ENCODE measurements at places on chromosomes 3 and 15.
A peak's percentile ranks its signal among the peaks of the same experiment; 100 is the strongest.

- DNase-seq = no peak
- no peaks in the 10 kb centered on the region for H3K27me3 ChIP-seq
- H3K4me3 ChIP-seq = no peak overlapping the region
- H3K36me3 ChIP-seq = no peaks in the 10 kb centered on the region
Measured at GRCh38 chr3:31571325-31571724, 38.6 kb downstream of the STT3B start.

DNA sequence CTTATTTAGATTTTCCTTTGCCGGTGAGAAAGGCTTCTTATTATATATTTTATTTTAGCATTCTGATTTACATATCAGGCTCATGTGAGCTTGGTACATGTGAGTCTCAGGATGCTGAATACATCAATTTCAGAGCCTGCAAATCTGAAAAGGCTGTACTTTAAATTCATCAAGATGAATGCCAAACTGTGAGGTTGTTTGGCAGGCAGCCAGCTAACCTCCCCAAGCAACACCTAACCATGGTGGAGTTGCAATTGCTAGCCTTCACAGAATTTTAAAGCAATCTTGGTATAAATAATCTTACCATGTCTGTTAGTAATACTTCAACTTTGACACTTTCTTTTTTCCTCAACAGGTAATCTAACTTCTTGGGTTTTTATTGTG is 252.5 kb downstream of the CDIN1 start:
- H3K27me3 ChIP-seq = no peaks in the 10 kb centered on the region
- no peaks in the 10 kb centered on the region for H3K36me3 ChIP-seq
- no peak overlapping the region for H3K27ac ChIP-seq
- no peak overlapping the region for H3K4me3 ChIP-seq
- H3K4me1 ChIP-seq = no peaks in the 10 kb centered on the region

DNA sequence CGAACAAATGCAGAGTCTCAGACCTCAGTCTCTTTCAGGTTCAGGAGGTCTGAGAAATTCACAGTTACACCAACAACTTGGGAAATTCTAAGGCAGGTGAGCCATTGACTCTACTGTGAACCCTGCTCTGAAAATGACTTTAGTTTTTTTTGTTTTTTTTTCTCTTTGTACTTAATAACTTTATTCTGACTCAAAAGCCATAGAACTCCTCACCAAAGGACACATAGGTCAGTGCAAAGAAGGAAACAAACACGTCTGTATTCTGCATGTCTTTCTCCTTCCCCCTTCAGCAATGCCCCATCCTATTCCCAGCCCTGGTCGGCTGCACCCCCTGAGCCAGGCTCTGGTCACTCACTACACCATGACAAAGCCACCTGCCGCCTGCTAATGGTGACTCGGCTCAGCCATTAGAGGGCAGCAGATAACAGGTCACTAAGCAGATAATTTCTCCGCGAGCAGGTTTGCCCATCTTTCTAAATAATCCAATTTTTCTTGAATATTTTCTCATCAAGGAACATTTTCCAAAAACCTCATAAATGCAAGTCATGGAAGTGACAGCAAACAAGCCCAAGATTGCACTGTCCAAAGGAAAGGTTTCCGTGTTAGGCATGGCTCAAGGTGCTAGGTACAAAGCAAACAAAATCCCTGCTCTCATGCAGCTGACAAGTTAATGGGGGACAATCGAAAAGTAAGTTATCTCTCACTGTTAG is 37.7 kb downstream of the TM4SF4 start:
- H3K36me3 ChIP-seq = no peaks in the 10 kb centered on the region
- peak; percentile 80 for DNase-seq
- H3K27me3 ChIP-seq = no peaks in the 10 kb centered on the region
- H3K4me1 ChIP-seq = peaks cover 8% of the 10 kb centered on the region
- H3K4me3 ChIP-seq = no peak overlapping the region
- H3K27ac ChIP-seq = no peak overlapping the region

- no peaks in the 10 kb centered on the region for H3K4me1 ChIP-seq
- H3K36me3 ChIP-seq = no peaks in the 10 kb centered on the region
- H3K27ac ChIP-seq = no peak overlapping the region
- H3K4me3 ChIP-seq = no peak overlapping the region
Measured at GRCh38 chr15:40347559-40348473, 3.0 kb upstream of the PHGR1 start.

DNA sequence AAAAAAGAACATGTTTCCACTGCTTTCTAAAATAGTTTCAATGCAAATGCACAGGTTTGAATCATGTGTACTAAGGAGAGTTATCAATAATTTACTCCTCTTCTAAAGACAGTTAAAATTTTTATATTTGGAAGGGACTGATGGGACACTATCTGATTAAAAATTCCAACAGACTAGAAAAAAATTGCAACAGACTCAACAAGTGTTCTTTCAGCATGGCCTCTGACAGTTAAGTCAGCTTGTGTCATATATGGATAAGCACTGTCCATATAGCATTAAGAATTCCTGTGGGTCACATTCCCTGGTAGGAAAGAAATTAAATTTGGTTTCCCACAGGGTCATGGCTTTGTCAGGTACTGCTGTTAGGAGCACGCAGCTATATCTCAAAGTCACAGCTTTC is 96.8 kb downstream of the OSBPL10 start:
- no peaks in the 10 kb centered on the region for H3K36me3 ChIP-seq
- H3K4me1 ChIP-seq = no peaks in the 10 kb centered on the region
- H3K27me3 ChIP-seq = no peaks in the 10 kb centered on the region
- H3K4me3 ChIP-seq = no peak overlapping the region
- no peak for DNase-seq
- H3K27ac ChIP-seq = no peak overlapping the region

DNA sequence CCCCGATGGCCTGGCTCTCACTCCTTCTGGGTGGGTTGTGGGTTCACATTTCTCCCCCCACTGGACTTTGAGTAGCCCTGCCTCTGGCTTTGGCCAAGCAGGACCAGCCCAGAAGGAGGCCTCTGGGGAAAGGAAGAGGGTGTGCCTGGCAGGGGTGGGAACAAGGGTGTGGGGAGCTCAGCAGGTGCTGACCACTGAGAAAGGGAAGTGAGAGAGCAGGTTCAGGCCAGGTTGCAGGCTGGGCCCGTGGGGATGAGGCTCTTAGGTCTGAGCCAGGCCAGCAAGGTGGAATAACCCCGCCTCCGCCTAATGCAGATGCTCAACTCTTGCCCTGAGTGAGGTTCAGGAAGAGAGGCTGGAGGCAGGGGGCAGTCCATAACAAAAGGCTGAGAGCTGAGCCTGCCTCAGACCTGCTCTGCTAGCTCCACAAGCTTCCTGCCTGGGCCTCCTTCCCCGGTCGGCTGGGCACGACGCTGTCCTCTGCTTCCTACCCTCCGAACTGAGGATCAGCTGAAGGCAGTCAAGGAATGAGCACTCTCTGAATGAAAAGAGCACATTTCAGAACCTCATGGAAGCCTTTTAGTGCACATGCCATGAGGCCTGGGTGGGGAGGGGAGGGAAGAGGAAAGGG is 82.7 kb downstream of the TLE3 start:
- H3K27ac ChIP-seq = no peak overlapping the region
- no peaks in the 10 kb centered on the region for H3K36me3 ChIP-seq
- no peak overlapping the region for H3K4me3 ChIP-seq
- no peaks in the 10 kb centered on the region for H3K27me3 ChIP-seq
- no peaks in the 10 kb centered on the region for H3K4me1 ChIP-seq

GRCh38 chr3:96814651-96815567 is 515 bp downstream of the EPHA6 start:
- H3K27me3 ChIP-seq = no peaks in the 10 kb centered on the region
- H3K27ac ChIP-seq = no peak overlapping the region
- no peaks in the 10 kb centered on the region for H3K36me3 ChIP-seq
- peaks cover 3% of the 10 kb centered on the region for H3K4me1 ChIP-seq

- no peaks in the 10 kb centered on the region for H3K36me3 ChIP-seq
- H3K27ac ChIP-seq = no peak overlapping the region
- no peaks in the 10 kb centered on the region for H3K4me1 ChIP-seq
- no peak for DNase-seq
- no peaks in the 10 kb centered on the region for H3K27me3 ChIP-seq
Measured at GRCh38 chr3:196463478-196463756, 31.2 kb upstream of the UBXN7 start.

DNA sequence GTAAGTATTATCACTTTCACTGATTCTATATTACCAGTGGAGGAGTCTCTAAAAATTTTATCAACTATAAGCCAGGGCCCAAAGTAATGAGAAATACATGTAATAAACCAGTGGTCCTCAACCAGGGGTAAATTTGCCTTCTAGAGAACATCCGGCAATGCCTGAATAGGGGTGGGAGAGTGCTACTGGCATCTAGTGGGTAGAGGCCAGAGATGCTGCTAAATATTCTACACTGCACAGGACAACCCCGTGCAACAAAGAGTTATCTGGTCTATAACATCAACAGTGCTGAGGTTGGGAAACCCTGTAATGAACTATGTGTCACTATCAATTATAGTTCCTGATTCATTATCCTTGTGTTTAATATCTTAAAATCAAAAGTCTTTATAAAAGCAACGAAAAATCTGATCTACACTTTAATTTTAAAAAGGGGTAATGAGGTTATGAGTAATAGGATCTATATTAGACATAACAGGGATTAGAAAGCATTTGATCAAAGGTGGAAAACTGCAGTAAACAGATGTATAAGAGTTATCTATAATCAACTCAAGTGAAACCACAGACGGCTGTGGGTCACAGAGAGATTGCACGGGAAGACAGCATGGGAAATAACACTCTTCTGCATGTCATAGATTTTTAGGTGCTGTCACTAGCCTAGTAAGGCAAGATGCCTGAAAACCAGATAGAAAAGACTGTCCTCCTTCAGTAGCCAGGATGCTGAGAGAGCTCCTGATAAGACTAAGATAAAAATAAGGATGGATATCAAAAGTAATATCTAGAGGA is 2.0 kb downstream of the LYSMD2 start:
- no peak overlapping the region for H3K4me3 ChIP-seq
- H3K4me1 ChIP-seq = peaks cover 16% of the 10 kb centered on the region

DNA sequence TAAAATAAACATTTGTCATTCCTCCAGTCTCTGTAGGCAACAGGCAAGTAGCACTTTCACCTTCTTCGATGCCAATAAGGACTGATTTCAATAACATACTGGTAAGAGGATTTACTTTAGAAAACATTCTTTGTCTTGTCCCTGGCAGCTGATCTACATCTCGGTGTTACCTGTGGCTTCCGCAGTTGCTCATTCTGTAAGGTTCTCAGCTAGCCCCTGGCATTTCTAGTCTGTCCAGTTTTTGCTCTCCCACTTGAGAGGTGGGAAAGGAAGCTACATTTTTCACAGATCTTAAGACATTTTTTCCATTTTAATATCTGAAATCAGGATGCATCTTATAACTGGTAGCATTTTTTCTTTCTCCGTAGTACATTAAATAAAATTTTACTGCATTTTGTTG is 19.7 kb upstream of the MAP6D1 start:
- no peak for DNase-seq
- no peak overlapping the region for H3K4me3 ChIP-seq
- no peak overlapping the region for H3K27ac ChIP-seq
- no peaks in the 10 kb centered on the region for H3K36me3 ChIP-seq
- no peaks in the 10 kb centered on the region for H3K27me3 ChIP-seq
- no peaks in the 10 kb centered on the region for H3K4me1 ChIP-seq

- no peak for DNase-seq
- no peak overlapping the region for H3K27ac ChIP-seq
- peaks cover 6% of the 10 kb centered on the region for H3K4me1 ChIP-seq
- no peaks in the 10 kb centered on the region for H3K36me3 ChIP-seq
- H3K4me3 ChIP-seq = no peak overlapping the region
Measured at GRCh38 chr3:157263027-157263426, 103.1 kb upstream of the CCNL1 start.

DNA sequence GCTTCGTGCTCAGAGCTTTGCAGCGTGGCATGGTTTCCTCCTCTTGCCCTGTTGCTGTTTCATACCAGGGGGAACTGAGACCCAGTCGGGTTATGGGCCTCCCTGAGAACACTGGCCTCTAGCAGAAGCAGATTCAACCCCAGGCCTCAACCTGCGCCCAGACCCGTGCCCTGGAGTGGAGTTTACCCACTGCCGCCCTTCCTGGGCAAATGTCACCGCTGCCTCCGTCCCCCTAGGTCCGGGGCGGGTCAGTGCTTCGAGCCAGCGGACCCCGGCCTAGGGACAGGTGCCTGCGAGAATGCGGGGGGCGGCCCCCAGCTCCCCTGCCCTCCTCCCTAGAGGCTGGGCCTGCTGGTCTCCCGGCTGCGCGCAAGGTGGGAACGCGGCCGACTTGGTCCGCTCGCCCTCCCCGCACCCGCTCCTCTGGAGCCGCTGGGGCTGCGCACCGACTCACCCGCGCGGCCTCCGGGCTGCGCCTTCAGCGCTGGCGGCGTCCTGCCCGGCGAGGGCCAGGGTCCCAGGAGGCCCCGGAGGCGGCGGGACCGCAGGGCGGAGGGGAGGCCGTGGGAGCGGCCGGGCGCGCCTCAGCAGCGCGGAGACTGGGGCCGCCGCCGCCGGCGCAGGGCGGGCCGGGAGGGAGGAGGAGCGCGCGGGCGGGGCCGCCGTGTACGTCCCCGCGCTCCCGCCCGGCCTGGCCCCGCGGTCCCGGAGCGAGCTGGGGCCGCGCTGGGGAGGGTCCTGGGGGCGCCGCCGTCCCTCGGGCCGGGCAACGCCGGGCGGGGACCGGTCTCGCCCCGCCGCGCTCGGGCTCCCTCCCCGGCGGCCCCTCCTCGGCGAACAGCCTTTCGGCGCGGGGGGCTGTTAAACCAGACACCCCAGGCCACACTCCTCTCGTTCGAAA is at the start of gene PIGZ:
TSS of gene PIGZ (minus strand) at position 601 of the 901 bp plus-strand sequence. CDS start 16,802 bp downstream, outside the sequence.
- H3K27me3 ChIP-seq = no peaks in the 10 kb centered on the region
- no peak for DNase-seq
- no peaks in the 10 kb centered on the region for H3K36me3 ChIP-seq
- peak within 1 kb of the TSS; percentile 69 for H3K4me3 ChIP-seq

DNA sequence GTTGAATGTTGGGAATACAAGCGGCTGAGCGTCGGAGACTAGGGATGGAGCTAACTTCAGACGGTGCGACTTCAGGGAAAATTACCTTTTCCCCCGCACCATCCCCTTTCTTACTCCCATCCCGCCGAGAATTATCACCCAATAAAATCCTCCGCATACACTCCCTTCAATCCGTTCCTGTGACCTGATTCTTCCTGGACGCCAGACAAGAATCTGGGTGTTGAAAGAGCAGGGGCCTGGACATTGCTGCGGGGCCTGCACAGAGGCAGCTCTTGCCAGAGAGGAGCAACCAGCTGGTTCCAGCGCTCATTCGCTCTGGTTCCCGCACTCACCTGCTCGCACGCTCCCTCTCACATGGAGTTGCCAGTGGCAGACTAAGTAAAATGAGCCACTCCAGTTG is 241.9 kb downstream of the ALCAM start:
- no peak for DNase-seq
- no peaks in the 10 kb centered on the region for H3K36me3 ChIP-seq
- no peak overlapping the region for H3K4me3 ChIP-seq

DNA sequence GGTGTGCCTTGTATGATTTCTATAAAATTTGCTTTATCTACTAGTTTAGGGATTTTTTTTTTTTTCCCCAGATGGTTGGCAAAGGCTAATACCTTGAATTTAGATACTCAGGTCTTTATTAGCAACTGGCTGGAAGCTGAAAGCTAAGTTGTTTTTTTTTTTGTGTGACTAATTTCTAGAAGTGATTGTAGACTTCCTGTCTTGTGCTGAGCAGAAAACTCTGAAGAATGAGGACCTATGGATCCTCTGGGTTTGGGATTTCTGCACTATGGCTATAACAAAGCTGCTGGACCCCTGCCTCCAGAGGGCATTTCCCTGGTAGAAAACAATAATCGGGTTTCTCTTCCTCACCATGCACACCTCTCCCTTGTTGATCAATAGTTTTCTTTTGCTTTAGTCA is 10.0 kb downstream of the ARIH2 start:
- no peak overlapping the region for H3K4me3 ChIP-seq
- peaks cover 21% of the 10 kb centered on the region for H3K4me1 ChIP-seq
- no peaks in the 10 kb centered on the region for H3K27me3 ChIP-seq
- no peak overlapping the region for H3K27ac ChIP-seq
- DNase-seq = no peak

Data from testis (tissue), 5 donors.